Spinal cord (tissue), 10 donors: ENCODE measurements at places on chromosomes 16 and 17. TPM values are rescaled to one million over a fixed set of nuclear protein-coding genes. Genes with fewer than 3 reads are reported as not detected.

- DNase-seq, result no peak
Measured at GRCh38 chr16:50393858-50394802, 25.3 kb upstream of the BRD7 start.

Gene LPO
- total RNA-seq, result 0.20 TPM

- DNase-seq, result no peak
Measured at GRCh38 chr17:57957886-57958285, 2.7 kb upstream of the CUEDC1 start.

GRCh38 chr17:80970044-80970761 is 21.4 kb upstream of the CHMP6 start:
- peak; percentile 55 for DNase-seq

- peak; percentile 56 for DNase-seq
Measured at GRCh38 chr17:4796552-4796920, 572 bp downstream of the PSMB6 start.

DNA sequence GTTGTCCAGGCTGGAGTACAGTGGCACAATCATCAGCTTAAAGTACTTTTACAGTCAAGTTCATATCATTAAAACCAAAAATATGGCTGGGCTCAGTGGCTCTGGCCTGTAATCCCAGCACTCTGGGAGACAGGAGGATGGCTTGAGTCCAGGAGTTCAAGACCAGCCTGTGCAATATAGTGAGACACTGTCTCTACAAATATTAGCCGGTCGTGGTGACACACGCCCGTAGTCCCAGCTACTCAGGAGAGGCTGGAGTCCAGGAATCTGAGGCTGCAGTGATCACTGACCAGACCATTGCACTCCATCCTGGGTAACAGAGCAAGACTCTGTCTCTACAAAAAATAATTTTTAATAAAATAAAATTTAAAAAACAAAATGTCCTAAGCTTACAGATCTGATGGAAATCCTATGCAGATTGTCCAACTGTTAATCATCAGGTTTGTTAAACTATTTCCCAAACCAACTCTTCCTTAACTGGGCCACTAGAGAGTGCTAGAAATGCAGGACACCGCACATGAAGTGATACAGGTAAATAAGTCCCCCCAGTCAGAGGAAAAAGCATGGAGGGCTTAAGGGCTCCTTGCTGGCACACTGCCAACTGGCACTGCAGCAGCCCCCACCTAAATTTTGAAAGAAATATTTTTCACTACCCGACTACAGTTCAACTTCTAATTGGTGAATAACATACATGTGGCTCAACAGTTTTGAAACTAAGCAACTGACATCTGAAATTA is 2.8 kb downstream of the USP22 start:
- DNase-seq, result no peak

Gene JUP
- total RNA-seq, result 15.8 TPM

- no peak for DNase-seq
Measured at GRCh38 chr16:17371299-17371698, 99.5 kb downstream of the XYLT1 start.

Gene CACNG1
- 0.20 TPM for total RNA-seq

- no peak for DNase-seq
Measured at GRCh38 chr17:6381526-6382465, 53.1 kb downstream of the AIPL1 start.

DNA sequence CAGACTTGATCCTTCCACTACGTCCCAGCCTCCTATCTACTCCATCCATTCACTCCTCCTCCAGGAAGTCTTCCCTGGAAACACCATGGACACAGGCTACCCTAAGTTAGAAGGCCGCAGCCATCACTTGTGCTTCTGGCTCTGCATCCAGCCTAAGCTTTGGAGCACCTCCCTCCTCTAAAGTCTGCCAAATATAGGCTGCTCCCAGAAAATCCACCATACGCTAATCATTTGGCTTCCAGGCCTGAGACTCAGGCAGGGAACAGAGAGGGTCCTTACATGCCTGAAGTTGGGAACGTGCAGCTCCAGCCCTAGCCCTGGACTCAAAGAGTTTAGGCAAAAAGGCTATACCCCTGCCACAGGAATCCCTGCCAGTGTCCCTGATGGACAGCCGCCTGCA is 6.7 kb downstream of the PCGF2 start:
- DNase-seq, result no peak

DNA sequence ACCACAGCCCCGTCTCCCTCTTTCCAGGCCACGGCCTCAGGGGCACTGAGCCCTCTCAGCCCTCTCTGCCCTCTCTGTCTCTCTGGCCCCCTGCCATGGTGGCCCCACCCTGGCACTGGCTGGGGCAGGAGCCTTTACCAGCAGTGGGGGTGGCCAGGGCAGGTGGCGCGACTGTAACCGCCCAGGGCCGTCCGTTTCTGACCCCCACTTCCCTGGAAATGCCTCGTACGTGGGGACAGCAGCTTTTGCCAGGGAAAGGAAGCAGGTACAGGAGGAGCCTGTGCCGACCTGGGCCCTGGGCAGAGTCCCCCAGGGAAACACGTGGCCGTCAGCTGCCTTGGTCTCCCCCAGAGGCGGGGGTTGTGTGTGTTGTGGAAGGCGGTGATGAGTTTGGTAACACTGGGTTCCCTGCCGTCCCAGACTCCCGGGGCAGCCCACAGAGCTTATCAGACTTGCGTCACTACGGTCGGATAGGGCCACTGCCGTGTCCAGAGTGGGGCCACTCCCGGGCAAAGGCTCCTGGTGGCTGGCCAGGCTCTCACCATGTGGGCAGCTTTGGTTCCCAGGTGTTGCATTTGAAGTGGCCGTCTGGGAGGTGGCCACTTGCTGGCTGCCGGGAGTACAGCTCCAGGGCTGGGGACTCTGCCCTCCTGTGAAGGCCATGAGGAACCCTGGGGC is 249.3 kb upstream of the CIBAR2 start:
- no peak for DNase-seq

Gene DOC2B
- total RNA-seq, result 29.6 TPM

DNA sequence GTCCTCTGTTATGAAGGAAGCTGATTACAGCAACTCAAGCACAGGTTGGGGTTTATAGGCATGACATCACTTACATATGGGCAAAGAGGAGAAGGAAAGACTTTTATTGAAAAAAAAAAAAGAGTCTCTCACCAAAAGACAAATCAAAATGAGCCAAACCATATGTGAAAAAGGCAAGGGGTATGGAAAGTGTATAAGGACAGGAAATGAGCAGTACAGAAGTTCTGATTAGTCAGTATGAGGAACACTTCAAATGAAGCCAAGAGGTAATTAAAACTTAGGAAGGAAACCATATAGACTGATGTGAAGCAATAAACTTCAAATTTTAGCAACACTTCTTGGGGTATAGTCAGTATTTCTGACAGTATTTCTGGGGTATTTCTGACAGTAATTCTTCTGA is 1372.6 kb downstream of the CDH11 start:
- DNase-seq, result no peak

Gene SLC6A2
- 0.11 TPM for total RNA-seq

DNA sequence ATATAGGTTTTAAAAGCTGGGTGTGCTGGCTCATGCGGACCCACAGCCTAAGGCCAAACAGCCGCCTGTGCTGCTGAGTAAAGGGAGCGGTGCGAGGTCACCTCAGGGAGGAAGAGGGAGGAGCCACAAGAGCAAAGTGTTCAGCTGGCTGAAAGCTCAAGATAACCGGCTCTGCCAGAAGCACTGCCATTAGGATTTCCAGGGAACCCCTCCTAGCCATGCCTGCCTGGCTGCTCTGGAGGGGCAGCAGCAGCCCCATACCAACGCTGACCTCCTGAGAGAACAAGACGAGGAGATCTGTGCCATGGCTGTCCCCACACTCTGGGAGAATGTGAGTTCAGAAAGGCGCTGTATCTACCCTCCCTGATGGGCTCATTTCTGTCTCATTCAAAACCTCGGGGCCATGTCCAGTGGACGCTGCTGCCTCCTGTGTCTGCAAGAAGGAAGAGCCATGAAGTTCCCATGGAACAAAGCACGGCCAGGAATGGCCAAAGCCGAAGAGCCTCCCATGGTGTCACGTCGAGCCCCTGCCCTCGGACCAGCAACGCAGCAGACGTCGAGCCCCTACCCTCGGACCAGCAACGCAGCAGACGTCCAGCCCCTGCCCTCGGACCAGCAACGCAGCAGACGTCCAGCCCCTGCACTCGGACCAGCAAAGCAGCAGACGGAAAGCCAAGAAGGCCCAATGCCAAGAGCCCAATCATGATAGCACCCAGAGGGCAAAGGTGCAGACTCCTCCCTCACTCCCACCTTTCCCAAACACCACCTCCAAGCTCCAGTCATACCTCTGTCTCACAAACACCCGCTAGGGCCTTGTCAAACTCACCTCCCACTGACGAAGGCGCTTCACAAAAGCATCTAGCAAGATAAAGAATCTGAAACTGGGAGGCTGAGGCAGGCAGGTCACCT is 107.0 kb downstream of the ANKRD11 start:
- DNase-seq, result no peak

Gene CCDC154
- 2.2 TPM for total RNA-seq

Gene CA5A
- not detected for total RNA-seq

Gene TUBB3
- 607 TPM for total RNA-seq

DNA sequence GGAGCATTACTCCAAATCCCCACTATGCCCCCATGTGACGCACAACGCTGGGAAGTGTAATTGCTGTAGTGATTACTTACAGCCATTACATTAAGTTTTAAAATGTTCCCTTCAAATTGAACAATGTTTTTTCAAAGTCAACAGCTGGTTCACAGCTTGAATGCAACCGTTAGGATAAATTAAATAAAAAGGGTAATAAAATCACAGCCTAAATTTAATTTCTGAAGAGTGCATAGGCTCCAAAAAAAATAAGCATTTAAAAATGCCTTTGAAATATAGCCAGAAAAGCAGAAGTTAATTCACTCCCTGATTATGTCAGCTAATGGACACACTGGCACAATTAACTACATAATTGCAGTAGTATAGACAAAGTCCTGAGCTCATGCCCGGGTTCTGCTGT is 50.5 kb upstream of the KDM8 start:
- DNase-seq, result no peak

GRCh38 chr16:69921127-69921526 is 30.0 kb upstream of the CLEC18A start:
- no peak for DNase-seq

Gene KRTAP1-1
- not detected for total RNA-seq

GRCh38 chr16:81918927-81919326 is 92.3 kb downstream of the SDR42E1 start:
- DNase-seq, result no peak

Gene CCDC78
- 0.59 TPM for total RNA-seq

DNA sequence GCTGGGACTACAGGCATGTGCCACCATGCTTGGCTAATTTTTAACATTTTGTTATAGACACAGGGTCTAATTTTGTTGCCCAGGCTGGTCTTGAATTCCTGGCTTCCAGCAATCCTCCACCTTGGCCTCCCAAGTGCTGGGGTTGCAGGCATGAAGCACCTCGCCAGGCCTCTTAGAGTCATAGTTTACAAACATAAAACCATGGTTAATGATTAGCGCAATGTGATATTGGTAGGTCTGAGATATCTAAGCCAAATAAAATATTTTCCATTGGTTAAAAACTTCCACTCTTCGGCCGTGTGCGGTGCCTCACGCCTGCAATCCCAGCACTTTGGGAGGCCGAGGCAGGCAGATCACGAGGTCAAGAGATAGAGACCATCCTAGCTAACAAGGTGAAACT is 16.6 kb downstream of the TXNDC11 start:
- no peak for DNase-seq

Gene PLXDC1
- 10.1 TPM for total RNA-seq

Gene MT4
- not detected for total RNA-seq

GRCh38 chr17:38395090-38395489 is 33.2 kb upstream of the ARHGAP23 start:
- no peak for DNase-seq

DNA sequence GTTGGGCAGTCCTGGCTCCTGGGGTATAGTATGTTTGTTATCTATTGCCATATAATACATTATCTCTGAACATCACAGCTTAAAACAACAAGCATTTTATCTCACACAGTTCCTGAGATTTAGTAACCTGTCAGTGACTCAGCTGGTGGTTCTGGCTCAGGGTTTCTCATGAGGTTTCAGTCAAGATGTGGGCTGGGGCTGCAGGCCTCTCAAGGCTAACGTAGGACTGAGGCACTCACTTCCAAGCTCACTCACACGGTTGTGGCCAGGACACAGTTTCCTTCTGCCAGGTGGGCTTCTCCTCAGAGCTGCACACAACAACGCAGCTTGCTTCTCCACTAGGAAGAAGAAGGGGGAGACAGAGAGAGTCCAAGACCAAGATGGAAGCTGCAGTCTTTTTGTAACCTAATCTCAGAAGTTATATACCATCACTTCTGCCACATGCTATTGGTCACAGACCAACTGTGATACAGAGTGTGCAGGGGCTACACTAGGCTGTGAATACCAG is 10.3 kb upstream of the MED13 start:
- no peak for DNase-seq

DNA sequence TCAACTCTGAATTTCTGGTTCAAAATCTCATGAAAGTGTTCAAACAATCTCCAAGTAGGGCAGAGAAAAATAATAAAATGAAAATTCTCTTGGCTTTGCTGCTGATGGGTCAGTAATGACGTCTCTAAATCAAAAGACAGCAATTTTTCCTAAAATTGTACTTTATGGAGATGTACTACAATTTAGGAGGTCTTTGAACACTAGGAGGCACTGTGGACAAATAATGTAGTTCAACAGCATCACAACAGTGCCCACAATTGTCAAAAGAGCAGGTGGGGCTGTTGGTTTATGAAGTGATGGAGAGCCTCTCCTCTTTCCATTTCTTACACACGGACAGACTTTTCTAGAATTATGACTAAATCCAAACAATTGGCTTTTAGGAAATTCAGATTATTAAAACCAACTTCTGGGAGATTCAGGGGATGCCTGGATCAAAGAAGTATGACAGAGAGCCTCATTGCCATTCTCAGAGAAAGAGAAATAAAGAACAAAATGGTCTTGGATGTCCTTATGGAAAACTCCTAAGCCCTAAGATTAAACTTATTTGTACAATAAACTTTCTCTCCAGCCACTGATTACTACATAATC is 23.8 kb downstream of the EZH1 start:
- peak; percentile 57 for DNase-seq

DNA sequence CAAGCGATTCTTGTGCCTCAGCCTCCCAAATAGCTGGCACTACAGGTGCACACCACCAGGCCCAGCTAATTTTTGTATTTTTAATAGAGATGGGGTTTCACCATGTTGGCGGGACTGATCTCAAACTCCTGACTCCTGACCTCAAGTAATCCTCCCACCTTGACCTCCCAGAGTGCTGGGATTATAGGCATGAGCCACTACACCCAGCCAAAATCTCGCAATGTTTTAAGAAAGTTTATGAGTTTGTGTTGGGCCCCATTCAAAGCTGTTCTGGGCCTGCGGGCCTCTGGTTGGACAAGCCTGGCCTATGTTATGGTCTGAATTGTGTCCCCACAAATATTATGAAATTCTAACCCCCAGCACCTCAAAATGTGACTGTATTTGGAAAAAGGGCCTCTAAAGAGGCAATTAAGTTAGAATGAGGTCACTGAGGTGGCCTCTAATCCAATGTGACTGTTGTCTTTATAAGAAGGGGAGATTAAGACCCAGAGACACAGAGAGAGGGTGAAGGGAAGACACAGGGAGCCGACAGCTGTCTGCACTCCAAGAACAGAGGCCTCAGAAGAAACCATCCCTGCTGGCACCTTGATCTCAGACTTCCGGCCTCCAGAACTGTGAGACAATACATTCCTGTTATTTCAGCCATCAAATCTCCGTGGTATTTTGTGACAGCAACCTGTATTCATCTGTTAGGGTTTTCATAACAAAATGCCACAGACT is 469.9 kb downstream of the HS3ST4 start:
- no peak for DNase-seq

- no peak for DNase-seq
Measured at GRCh38 chr17:71363661-71364060, 757.2 kb upstream of the SOX9 start.

Gene PEMT
- 28.5 TPM for total RNA-seq

GRCh38 chr16:84754353-84754856 is 54.6 kb downstream of the USP10 start:
- peak; percentile 79 for DNase-seq
